ENCODE measurements at places on chromosomes 1 and 21.

GRCh38 chr21:37032293-37032692 lies 25.8 kb downstream of the RIPPLY3 start:
- DNase-seq: no peak

DNA sequence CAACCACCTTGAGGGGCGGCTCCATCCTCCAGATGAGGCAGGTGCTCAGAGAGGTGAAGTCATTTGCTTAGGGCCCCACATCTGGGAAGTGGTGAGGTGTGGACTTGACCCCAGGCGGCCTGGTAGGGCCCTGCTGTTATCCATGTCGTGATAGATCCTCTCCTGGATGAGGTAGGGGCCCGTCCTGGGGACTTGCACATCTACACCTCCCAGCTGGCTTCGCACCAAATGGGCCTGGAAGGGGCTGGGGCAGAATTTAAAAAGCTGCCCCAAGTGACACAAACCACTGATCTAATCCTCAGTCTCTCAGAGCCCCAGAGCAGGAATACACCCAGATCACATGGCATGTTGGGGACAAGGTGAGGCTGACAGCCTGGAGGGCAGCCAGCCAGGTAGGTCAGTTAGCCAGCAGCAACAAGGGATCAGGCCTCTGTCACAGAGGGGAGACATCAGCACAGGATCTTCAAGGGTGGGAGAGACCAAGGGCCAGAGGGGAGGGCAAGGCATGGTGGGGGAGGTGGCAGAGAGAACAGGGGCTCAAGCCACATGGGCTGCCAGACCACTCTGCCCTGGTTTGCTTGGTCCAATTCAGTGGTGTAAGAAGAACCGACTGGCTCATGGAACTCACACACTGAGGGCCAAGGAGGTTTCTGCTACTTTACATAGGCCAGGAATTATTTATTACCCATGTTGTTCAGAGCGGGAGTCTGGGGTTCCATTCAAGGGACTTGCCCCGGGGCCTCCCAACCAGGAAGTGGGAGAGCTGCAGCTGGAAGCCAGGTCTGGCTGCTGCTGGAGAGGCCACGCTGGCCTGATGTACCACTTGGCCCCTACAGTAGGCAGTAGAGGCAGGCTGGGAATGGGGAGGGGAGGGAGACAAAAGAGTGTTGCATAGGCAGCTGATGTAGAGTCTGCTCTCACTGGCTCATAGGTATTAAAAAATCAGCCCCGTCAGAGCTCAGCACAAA lies 12.1 kb downstream of the LRP8 start:
- DNase-seq: no peak

DNA sequence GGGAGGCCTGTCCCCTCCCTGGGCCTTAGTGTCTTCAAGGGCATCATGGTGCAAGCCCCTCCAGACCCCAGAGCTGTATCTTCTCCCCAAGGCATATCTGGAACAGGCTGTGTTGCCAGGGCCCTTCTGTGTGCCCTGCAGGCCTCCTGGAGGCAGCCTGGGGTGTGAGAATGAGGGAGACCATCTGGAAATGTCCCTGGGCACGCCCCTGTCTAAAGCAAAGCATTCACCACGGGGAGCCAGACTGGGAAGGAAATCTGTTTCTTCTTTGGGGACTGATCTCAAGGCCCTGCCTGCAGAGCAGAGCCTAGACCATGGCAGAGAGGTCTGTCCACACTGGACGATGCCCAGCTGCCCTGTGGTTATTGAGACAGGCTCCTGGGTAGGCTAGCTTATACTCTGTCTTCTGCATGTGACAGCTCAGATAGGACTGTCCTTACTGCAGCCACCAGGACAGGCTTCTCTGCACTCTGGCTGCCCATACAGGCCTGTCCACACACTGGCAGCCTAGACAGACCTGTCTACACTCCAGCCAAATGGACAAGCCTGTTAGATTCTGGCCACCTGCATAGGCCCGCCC lies 24.6 kb downstream of the PODN start:
- no peak for DNase-seq

- no peak for DNase-seq
Measured at GRCh38 chr1:28313702-28314546, 14.9 kb upstream of the MED18 start.

DNA sequence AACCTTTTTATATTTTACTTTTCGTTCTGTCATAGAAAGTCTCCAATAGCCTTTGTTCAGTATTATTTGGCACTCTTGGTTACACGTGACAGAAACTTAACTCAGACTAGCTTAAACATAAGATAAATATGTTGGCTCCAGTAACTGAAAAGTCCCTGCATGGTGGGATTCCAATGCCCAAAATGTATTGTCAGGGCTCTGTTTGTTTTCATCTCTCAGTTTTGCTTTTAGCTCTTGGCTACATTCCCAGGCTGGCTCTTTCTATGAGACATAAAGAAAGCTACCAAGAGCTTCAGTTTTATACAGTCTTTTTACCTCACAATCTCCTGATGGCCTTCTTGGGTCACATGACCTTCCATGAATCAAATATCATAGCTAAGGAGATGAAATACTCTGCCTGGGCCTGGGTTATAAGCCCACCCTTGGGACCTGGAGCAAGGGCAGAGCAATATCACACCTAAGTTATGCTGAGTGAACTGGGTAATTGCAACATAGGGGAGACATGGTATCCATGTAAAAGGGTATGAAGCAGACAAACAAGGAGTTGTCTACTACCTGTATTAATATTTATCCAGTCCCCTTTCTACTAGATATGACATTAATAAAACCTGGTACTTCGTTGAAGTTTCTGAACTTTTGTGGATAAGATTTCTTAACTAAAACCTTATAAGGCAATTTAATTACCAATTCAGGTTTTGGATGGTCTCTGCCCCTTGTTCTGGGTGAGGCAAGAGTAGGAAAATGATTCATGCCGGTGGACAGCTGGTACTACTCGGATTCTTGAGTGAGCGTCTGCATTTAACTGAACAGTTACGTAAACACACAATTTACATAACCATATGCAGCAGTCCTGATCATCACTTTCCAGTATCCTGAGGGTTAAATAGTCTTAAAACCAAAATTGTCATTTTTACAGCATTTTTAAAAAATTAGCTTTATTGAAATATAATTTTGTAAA lies 442.3 kb downstream of the GPATCH2 start:
- no peak for DNase-seq

DNA sequence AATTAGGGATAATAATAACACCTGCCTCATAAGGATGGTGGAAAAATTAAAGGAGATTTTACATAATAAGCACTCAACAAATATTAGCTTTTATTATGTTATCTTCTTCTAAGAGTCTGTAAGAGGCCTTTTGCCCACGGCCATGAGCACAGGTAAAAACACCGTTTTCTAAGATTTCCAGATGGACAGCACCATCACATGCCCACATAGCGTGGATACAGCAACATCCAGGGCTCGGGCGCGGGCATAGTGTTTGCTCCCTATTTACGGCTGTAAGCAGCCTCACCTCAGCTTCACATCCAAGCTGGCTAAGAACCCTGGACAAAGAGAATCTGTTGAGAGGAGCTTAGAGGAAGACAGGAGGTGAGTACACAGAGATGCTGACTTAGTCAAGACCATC lies 216.4 kb upstream of the IRF2BP2 start:
- DNase-seq: no peak

- no peak for DNase-seq
Measured at GRCh38 chr1:232568906-232569553, 60.9 kb downstream of the SIPA1L2 start.

GRCh38 chr1:117051224-117052064 lies 8.7 kb upstream of the TTF2 start:
- DNase-seq: no peak

DNA sequence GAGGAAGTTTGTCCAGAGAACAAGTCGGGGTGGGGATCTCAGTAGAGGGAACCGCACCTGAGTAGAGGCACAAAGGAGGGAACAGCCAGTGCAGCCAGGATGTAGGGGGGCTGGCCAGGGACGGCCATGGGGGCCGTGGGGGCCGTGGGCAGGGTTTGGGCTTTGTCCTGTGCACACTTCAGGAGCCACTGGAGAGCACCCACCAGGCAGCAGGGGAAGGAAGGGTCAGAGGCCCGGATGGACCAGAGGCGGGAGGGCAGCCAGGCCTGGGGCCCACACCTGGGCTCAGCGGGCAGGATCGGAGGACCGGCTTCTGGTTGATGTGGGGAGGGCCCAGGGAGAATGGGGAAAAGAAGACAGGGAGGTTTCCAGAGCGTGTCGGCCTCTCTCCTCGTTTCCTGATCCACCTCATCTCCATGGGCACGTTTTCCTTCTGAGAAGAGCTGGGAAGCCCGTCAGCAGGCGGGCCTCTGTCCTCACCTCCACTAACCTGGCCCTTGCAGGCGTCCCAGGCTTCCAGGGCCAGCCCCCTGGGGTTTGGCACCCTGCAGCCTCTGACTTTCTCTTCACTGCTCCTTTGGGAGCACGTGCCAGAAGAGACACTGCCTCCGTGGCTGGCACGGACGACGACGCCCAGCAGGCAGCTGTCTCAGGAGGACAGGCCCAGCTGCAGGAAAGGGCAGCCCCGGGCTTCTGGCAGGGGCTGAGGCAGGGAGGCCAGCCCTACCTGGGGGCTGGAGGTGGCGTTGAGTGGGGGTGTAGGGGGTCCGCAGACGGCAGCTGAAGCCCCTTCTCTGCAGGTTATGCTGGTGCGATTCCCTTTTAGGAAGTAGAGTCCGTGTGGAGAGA lies 16.8 kb upstream of the PDXK start:
- no peak for DNase-seq

DNA sequence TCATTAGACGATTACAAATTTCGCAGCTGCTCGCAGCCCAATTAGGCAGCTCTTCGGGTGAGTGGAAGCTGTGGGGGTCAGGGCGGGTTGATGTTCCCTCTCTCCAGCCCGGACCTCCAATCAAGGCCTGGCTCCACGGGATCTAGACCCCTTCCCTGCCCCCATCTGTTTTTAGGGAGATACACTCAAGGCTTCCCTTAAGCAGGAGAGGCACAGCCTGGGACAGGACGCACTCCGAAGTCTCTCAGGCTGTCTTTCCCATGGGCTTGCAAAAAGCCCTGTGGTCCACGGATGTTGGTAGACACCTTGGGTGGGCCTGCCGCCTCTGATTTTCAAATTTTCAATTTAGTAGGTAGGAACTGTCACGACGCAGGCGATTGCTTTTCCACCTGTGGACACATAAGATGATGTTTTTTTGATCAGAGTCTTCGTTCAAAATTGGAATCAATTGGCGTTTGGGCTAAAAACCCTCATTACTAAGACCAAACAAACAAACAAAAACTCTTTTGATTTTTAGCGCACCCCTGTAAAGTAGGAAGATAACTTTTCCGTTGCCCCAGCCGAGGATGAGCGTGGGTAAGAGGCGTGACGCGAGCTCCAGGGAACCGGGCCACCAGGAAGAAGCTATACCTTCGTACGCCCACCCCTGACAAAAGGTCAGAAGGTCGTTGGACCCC lies 2.5 kb upstream of the LHX8 start:
- no peak for DNase-seq

DNA sequence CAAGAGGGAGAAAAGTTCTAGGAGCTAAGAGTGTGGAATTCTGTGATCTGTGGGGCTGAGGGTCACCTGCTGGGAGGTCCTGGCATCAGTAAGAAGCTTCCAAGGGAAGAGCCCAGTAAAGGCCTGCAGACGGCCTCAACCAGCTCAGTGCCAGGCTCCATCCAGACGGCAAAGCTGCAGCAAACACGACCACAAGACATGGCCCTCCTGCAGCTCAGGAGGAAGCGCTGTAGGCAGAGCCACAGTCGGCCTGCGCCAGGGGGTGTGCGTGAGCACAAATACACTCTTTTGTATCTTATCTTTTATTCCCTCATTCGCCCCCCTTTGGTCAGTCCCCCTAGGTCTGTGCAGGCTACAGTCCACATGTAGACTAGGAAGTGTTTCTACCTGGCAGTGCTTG lies 13.4 kb downstream of the C1orf174 start:
- no peak for DNase-seq

DNA sequence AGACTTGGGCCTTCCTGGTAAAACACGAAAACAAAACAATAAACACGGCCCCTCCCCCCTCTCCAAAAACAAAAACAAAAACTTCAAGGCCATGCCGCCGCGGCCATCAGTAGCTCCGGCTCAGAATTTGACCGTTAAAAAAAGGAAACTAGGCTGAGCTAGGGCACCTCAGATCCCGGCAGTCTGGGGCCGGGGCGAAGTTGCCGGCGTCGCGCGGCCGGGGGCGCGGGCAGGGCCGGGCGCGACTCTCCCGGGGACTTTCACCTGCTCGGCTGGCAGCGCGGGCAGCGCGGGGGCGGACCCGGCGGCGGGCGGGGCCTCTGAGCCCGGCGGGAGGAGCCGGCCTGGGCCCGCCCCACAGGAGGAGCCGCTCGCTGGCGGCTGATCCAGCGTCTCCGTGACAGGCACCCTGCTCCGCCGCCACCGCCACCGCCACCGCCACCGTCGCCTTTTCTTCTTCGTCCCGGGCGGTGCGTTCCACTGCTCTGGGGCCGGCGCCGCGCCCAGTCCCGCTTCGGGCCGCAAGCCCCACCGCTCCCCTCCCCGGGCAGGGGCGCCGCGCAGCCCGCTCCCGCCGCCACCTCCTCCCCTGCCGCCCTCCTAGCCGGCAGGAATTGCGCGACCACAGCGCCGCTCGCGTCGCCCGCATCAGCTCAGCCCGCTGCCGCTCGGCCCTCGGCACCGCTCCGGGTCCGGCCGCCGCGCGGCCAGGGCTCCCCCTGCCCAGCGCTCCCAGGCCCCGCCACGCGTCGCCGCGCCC lies at the start of gene NOS1AP:
Gene NOS1AP, plus strand, starts transcription at position 358 of the 760 bp plus-strand sequence. CDS start 487 bp downstream, outside the sequence.
- peak; percentile 3 for DNase-seq

DNA sequence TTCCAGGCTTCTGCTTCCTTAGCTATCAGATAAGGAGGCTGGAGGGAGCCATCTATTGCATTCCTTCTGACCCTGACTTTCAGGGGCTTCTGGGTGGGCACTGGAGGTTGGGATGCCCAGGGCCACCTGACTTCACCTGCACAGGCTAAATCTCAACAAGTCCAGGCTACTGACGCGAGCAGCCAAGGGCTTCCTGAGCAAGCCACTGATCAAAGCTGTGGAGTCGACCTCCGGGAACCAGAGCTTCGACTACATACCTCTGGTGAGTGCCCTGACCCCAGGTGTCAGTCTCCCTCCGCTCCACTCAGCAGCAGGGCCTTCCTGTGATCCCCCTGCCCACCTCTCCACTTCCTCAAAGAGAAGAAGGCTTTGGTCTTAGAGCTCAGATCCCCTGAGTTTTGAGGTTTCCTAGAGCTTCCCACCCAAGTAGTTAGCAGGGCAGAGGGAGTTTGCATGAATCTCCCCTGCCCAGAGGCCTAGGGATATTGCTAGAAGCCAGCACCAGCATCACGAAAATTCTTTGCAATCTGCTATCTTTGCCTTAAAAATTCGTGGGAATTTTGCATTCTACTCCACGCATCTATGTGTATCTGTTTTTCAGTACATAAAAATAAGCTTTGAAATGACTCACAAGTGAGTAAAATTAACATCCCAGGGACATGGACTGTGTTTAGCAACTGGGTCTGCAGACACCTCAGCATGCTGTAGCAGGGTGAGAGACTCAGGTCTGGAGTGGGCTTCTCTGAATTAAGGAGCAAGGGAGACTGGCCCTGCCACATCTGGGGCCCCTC lies 61.4 kb downstream of the VWA5B1 start:
- DNase-seq: no peak
